Stimulated activated CD8-positive, alpha-beta memory T cell treated with anti-CD3 and anti-CD28 coated beads, Interleukin-4, amount 100 ng/mL, for 4 hours (primary cell): ENCODE measurements at places on chromosomes 12 and 14.

- no peak for DNase-seq
Measured at GRCh38 chr14:29242755-29243754, 476.5 kb downstream of the FOXG1 start.

DNA sequence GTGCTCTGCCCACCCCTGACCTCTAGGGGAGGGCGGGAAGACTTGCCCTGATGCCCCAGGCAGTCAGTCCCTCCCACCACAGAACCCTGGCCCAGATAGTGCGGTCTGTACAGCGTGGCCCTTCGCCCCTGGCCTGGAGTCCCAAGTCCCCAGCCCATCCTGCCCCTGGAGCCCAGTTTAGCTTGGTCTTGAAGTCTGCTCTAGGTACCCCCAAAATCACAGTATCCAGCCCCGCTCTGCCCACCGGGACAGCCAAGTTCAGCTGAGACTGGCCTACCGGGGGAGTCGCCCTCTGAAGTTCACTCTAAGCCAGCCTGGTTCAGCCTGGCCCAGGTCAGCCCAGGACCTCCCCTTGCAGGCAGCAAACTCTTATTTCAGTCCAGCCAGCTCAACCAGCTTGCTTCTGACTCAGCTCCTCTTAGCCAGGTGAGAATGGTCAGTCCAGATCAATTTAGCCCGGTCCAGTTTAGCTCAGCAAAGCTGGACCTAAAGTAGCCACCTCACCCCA, 75.9 kb downstream of the TMEM121 start:
- DNase-seq: no peak

DNA sequence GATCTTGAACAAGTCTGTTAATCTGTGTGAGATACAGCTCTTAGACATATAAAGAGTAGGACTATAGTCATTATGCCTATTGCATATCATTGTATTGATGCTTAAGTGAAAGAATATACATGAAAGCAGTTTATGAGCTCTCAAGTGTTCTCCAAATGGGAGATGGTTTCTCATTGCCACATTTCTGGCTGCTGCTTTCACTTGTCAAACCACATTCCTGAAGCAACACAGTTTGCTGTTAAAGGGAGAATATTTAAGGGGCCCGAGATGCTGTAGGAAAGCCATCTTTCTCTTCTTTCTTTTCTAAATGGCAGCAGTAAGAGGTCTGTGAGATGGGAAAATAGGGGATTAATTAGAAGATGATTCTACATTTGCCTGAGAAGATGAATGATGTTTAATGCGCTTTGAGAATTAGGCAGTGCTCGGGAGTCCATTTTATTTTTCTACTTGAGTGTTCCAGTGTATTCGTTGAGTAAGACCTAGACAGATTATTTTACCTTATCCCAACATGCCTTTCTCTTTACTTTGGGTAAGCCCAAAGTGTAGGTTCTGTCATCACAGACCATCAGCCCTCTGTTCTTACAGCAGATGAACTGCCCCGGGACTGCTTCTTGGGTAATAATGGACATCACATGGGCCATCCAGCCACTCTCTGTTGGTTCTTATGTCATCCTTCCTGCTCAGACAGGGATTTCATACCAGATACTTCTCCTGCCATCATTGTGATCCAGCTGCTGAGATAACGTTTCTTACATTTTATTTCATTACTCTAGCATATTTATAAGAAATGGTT, 35.6 kb downstream of the ANO4 start:
- no peak for DNase-seq

DNA sequence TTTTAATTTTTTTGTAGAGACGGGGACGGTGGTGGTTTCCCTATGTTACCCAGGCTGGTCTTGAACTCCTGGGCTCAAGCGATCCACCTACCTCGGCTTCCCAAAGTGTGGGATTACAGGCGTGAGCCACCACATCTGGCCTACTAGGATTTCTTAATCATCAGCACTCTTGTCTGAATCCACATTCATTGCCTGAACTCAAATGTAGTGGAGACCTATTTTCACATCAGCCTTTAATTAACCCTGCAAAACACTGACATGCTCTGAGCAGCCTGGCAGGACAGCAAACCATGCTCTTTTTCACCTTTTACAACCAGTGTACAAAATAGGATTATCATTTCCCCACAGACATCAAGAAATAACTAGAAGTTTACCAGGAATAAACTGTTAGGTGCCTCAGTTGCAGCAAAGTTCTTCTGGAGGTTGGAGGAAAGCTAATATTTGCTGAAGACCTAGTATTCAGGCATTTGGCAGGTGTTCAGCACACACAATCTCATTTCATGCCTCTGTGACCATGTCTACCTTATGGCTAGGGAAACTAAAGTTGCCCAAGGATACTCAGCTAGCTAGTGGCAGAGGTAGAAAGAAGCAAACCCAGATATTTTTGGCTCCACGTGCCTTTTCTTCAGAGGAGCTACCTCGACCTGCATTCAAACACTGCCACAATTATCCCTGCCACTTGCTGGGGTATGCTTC, 37.7 kb downstream of the CFL2 start:
- DNase-seq: no peak

DNA sequence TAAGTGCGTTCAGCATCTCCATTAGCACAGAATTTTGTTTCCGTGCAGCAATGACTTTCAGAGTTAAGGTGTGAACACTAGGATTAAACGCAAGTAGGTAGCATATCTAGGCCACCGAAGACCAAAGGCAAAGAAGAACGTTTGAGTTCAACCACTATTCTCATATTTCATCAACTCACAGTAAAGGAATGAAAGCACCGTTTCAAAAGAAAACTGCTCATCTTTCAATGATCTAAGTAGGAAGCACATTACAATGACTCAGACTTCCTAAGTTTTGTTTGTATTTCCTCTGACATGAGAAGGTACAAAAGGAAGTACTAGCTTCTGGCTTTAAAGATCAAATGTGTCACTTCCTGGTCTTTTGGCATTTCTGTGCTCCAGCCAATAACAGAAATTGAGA, 57.6 kb downstream of the ACADS start:
- DNase-seq: no peak

DNA sequence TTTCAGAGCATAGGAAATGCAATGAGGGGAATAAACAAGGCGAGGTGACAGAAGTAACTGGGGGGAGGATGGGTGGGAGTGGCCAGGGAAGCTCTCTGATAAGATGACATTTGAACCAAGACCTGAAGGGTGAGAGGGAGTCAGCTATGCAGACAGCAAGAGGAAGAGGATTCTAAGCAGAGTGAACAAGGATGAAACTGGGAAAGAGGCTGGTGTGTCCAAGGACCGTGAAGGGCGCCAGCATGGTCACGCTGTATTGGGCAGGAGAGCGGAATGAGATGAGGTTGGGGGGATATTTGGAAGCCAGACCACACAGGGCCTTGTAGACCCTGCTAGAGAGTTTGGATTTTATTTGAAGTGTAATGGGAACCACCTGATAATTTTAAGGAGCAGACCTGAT, 10.5 kb upstream of the PPP1R1A start:
- no peak for DNase-seq

DNA sequence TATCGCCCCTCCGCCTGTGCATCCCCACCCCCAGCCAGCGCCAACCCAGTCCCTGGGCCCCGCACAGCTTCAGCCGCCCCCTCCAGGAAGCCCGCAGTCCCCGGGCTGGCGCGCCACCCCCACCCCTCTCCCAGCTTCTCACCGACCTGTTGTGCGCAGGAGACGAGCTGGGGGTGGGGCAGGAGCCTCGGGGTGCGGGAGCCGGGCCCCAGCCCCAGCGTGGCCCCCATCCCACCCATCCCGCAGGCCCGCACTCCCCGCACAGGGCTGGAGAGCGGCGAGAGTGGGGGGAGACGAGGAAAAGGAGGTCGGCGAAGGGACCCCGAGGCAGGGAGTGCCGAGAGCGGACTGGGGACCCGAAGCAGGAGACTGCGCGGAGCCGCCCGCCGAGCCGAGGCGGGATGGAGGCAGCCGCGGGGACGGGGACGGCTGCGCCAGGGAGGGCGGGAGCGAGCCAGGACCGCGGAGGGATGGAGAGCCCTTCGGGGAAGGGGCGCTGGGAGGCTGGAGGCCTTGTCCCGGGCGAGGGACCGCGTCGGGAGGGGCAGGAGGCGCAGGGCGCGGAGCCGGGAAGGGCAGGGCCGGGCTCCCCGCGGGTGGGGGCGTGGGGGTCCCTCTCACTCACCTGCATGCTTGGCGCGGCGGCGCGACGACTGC, 498 bp downstream of the PIANP start:
- no peak for DNase-seq

- no peak for DNase-seq
Measured at GRCh38 chr12:17928708-17929366, 161.2 kb downstream of the RERGL start.

GRCh38 chr12:131713349-131713748, 2.5 kb downstream of the SFSWAP start:
- DNase-seq: no peak

DNA sequence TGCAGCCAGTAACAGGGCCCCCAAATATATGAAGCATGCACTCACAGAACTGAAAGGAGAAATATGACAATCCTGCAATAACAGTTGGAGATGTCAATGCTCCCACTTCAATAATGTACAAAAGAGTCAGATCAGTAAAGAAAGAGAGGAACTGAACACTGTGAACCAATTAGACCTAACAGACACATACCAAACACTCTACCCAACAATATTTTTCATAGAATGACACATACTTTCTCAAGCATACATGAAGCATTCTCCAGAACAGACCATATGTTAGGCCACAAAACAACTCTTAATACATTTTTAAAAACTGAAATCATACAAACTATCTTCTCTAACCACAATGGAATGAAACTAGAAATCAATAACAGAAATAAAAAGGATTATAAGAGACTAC, 80.2 kb downstream of the ELK3 start:
- no peak for DNase-seq

GRCh38 chr14:103206836-103207387, 83.7 kb downstream of the TNFAIP2 start:
- no peak for DNase-seq

- DNase-seq: no peak
Measured at GRCh38 chr14:95895720-95896119, 19.1 kb downstream of the TUNAR start.

GRCh38 chr14:35384455-35385041, 20.0 kb downstream of the NFKBIA start:
- DNase-seq: no peak

GRCh38 chr12:121939186-121939585, 20.8 kb downstream of the CFAP251 start:
- DNase-seq: no peak

- DNase-seq: no peak
Measured at GRCh38 chr12:121770813-121771625, 22.5 kb downstream of the RHOF start.

- DNase-seq: no peak
Measured at GRCh38 chr14:37195327-37195726, 2.4 kb upstream of the MIPOL1 start.

DNA sequence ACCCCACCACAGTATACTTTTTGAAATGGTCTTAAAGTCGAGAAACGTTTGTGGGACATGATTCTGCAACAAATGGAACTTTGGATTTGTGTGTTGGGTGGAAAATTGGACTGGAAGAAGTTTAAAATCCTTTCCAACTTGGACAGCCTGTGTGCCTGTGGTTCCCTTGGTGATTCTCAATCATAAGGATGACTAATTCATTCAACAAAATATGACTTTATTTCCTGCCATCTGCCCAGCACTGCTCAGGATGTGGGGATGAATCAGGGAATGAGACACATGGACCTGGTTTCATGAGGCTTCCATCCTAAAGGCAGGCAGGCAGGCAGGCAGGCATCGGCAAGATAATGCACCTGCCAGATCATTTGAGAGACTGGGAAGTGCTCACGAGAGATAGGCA, 57.3 kb upstream of the TMEM132D start:
- DNase-seq: no peak

DNA sequence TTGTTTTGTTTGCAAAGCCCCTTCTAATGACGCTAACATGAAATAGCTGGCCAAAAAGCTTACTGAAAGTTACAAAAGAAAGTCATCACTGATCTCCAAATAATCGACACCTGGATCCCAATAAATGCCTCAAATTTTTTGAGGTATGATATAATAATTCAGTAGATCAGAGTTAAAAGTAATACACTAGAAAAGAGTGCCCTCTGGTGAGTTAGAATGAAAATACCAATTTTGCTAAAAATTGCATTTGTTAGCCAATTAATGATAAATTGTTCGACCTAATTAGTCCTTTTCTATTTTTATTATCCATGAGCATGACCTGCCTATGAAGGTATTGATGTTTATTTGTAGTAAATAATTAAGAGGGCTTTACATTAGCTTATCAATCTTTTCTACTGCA, 78.6 kb downstream of the CEP128 start:
- no peak for DNase-seq

- no peak for DNase-seq
Measured at GRCh38 chr14:24312736-24313507, 1.6 kb downstream of the LTB4R start.

DNA sequence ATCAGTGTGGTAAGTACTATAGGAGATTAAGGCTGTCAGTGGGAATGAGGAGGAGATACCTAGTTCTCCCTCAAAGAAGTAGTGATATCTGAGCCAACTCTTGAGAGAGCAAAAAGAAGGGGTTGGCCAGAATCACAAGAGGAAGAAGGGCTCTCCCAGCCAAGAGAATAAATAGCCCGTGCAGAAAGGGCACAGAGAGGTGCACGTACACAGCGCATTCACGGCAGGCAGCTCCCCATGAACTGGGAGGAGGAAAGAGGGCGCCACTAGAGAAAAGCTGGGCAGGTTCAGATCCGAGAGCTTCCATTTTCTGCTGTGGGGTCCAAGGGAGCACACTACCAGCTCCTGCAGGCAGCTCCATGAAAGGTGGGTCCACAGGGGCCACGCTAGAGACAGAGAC, 59.9 kb downstream of the PPP2R5E start:
- no peak for DNase-seq

- DNase-seq: no peak
Measured at GRCh38 chr12:12624498-12624992, 12.9 kb downstream of the CREBL2 start.

GRCh38 chr14:94043111-94043755, 17.1 kb downstream of the OTUB2 start:
- DNase-seq: no peak

DNA sequence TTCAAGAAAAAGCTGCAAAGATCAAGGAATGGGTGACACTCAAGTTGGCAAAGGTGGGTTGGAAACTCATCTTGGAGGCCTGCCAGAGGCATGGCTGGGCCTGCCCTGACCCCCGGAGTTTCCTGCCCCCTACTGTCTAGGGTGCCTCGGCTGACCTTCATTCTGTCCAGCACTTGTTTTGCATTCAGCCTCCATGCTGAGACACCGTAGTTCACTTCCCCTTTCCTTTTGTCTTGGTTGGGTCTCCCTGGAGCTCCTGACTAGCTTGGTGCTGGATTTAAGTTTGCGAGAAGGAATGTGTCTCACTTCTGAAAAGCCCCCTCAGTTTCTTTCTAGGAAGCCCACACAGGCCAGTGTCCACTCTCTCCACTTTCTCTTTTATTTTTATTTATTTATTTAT, 26.5 kb downstream of the PLEKHH1 start:
- no peak for DNase-seq

DNA sequence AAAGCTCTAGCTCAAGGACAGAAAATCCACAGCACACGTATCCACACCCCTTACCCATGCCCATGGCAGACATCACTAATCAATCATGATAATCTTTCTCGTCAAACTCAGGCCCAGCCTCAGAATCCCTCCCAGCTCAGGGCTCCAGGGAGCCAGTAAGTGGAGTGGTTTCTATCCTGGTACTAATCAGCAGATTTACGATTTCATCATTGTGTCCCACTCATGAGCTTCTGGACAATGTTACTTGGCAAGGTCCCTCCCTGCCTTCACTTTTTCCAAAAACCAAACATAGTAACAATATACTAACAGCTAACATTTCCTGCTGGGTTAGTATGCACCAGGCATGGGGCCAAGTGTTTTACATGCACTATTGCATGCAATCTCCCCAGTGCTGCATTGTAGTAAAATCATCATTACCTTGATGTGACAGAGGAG, 45.8 kb upstream of the NCOR2 start:
- DNase-seq: no peak
